GM13977 (cell line): ENCODE measurements at places on chromosomes 16 and 17.

- DNase-seq, result peak; percentile 81
Measured at GRCh38 chr17:44556166-44556831, 985 bp upstream of the FZD2 start.

DNA sequence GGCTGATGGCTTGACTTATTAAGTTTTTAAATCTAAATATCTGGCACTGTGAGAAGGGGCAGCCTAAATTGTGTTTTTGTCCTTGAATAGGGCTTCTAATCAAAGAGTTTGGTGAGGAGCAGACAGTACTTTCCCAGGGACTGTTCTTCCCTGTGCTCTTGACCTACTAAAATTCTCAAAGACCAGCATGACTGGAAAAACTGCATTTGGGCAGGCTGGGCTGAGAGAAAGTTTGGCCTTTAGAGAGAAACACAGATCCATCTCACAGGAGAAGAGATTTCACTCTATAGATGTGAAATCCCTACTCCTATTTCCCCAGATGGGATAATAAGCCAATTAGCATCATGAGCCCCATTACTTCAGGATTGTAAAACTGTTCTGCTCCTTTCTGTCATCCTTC lies 7.3 kb downstream of the PCTP start:
- DNase-seq, result no peak

DNA sequence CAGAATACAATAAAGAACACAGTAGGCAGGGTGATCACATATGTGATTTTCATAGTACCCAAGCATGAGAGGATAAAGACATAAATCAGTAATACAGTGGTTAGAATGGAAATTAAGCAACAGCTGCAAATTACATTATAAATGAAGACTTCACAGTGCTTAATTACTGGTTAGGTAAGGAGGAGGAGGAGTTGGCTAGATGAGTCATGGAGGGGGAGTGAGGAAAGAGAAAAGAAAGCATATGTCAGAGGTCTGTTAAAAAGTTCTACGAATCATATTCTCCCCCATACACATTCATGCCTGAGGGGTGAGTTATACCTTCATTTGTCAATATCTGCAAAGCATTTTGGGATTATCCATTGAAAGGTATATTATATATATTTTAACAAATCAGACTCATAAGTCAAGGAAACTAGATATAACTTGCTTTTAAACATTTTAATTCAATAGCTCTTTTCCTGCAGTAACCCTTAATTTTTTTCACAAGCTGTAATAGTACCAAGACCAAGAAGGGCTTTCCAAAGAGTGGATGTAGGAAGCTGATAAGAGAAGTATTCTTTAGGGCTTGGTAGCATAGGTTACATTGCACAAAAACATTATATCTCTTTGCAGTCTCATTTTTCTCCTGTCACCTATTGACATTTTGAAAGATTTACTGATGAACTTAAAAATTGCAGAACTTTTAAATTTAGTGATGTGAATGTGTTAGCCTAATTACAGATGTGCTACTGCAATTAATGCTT lies 99.3 kb downstream of the STXBP4 start:
- DNase-seq, result no peak

- DNase-seq, result peak; percentile 78
Measured at GRCh38 chr17:78154903-78155811, 9.0 kb downstream of the C17orf99 start.

DNA sequence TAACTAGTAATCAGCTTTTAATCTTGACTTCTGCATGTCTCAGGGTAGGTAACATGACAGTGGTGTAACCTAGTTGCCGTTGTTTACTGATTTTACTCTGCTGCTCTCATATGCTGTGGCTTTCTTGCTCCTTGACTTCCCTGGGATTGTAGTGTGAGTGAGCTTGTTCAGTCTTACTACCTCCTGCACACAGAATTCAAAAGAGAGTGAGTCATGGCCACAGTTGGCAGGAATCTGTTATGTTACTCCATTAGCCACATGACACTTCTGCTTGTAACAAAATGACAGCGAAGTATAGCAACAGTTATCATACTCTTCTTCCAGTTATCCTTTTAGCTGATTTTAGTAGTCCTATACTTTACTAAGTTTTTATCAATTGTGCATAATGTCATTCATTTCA lies 18.8 kb downstream of the TNRC6A start:
- no peak for DNase-seq

- no peak for DNase-seq
Measured at GRCh38 chr17:30318155-30318554, 15.7 kb downstream of the TMIGD1 start.

DNA sequence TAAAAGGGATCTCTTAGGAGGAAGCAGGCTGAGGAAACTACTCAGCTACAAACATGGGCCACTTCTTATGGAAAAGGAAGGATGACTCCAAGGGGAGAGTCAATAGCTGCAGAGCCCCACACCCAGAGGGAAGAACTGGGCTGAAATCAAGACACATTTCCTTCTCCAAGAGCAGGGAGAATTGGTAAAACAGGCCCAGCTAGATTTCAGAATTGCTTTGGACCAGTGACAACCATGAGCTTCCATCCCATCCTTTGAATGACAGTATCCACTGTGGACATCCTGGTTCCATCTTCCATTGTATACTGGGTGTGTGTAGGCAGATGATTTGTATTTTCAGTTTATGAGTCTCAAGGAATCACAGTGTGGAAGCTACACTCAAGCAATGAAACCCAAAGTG lies 267.5 kb downstream of the IRF8 start:
- DNase-seq, result no peak

GRCh38 chr17:79991140-79991923 lies 44.3 kb downstream of the TBC1D16 start:
- peak; percentile 87 for DNase-seq

GRCh38 chr17:67666710-67667109 lies 51.0 kb upstream of the NOL11 start:
- no peak for DNase-seq
